ENCODE measurements at places on chromosomes 2 and 18. TPM values are rescaled to one million over a fixed set of nuclear protein-coding genes. Genes with fewer than 3 reads are reported as not detected.

GRCh38 chr2:38106405-38107094, 30.6 kb upstream of the CYP1B1 start:
- peaks cover 13% of the 10 kb centered on the region for H3K27me3 ChIP-seq
- DNase-seq = no peak
- no peak overlapping the region for H3K27ac ChIP-seq
- H3K36me3 ChIP-seq = no peaks in the 10 kb centered on the region
- H3K4me3 ChIP-seq = no peak overlapping the region

DNA sequence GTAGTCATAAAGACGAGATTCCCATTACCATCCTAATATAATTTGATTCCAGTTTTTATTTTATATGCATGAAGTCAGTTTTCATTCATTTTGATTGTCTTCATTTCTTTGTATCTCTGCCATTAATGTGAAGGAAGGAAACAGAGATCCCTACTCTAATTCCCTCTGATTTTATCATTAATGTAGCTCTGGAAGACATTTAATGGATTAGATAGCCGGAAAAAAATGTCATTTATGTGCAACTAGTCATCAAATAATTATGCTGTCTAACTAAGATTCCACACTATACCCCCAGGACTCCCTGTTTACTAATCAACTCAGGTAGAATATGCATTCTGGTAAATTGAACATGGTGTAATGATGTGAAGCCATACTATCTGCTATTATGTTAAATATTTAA, 19.9 kb downstream of the RHBDD1 start:
- H3K27ac ChIP-seq = no peak overlapping the region
- H3K36me3 ChIP-seq = no peaks in the 10 kb centered on the region
- no peaks in the 10 kb centered on the region for H3K27me3 ChIP-seq
- no peak overlapping the region for H3K4me3 ChIP-seq

GALNT14 gene
- not detected for total RNA-seq

- no peak overlapping the region for H3K4me3 ChIP-seq
- H3K27me3 ChIP-seq = no peaks in the 10 kb centered on the region
- DNase-seq = no peak
Measured at GRCh38 chr2:16870491-16871076, 204.9 kb upstream of the CYRIA start.

DNA sequence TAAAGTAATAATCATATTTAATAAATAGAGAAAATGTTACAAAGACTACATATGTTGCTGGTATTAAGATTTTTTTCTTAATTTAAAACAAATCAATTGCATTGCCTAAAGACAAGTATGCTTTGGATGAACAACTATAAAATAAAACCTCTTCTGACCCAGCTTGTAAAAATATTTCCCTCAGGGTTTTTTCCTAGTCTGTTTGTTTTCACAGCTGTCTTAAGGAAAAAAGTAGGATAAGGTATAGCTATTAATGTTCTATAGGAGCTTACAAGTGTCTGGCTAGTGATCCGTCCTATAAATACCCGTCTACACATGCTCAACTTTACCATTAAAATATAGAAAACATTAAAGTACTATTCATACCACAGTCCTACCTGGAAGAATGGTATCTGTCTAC, 97.1 kb downstream of the NOL10 start:
- H3K27me3 ChIP-seq = no peaks in the 10 kb centered on the region
- no peaks in the 10 kb centered on the region for H3K4me1 ChIP-seq
- peaks cover 38% of the 10 kb centered on the region for H3K36me3 ChIP-seq
- H3K4me3 ChIP-seq = no peak overlapping the region

NAT8 gene
- total RNA-seq = not detected

DNA sequence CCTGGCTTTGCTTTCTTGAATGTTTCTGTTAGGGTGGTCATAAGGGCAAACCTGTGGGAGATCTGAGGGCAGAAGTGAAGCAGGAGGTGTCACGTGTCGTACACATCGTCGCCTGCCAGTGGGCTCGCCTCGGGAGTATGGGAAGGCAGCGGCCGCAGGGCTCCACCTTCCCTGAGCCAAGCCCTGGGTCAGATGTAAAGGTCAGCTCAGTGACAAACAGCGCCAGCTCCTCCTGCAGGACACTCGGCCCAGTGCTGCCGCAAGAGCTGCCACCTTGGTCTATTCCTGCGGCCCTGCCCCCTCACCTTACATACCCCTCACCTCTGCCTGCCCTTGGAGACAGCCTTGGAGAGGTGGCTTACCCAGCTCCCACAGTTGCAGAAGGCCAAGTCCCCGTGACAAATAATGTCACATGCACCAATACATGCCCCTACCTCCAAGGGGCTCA, 64.2 kb downstream of the PSMG2 start:
- H3K36me3 ChIP-seq = no peaks in the 10 kb centered on the region
- H3K4me1 ChIP-seq = no peaks in the 10 kb centered on the region
- no peak for DNase-seq
- no peaks in the 10 kb centered on the region for H3K27me3 ChIP-seq
- H3K27ac ChIP-seq = no peak overlapping the region

ATP6V1C2 gene
- total RNA-seq = not detected

- H3K27me3 ChIP-seq = no peaks in the 10 kb centered on the region
- H3K36me3 ChIP-seq = peaks cover 57% of the 10 kb centered on the region
- H3K27ac ChIP-seq = no peak overlapping the region
- no peak for DNase-seq
- peaks cover 23% of the 10 kb centered on the region for H3K4me1 ChIP-seq
Measured at GRCh38 chr2:98623657-98624056, 15.3 kb downstream of the UNC50 start.

DNA sequence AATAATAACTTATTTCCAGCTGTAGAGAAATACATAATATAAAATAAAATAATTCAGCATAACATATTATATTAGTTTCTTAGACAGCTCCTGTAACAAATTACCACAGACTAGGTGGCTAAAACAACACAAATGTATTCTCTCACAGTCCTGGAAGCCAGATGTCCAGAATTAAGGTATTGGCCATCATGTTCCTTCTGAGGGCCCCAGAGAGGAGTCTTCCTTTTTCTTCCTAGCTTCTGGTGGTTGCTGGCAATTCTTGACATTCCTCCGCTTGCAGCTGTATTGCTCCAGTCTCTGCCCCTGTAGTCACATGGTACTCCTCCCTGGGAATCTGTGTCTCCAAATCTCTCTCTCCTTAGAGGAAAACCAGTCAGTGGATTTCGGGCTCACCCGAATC, 146.8 kb downstream of the RBM43 start:
- H3K27ac ChIP-seq = no peak overlapping the region
- no peaks in the 10 kb centered on the region for H3K36me3 ChIP-seq
- H3K4me1 ChIP-seq = no peaks in the 10 kb centered on the region
- no peak overlapping the region for H3K4me3 ChIP-seq
- DNase-seq = no peak
- H3K27me3 ChIP-seq = no peaks in the 10 kb centered on the region

GRCh38 chr2:188146888-188147287, 144.8 kb upstream of the GULP1 start:
- H3K36me3 ChIP-seq = no peaks in the 10 kb centered on the region
- no peak overlapping the region for H3K27ac ChIP-seq
- no peak overlapping the region for H3K4me3 ChIP-seq
- DNase-seq = no peak

LCT gene
- total RNA-seq = 0.18 TPM

DNA sequence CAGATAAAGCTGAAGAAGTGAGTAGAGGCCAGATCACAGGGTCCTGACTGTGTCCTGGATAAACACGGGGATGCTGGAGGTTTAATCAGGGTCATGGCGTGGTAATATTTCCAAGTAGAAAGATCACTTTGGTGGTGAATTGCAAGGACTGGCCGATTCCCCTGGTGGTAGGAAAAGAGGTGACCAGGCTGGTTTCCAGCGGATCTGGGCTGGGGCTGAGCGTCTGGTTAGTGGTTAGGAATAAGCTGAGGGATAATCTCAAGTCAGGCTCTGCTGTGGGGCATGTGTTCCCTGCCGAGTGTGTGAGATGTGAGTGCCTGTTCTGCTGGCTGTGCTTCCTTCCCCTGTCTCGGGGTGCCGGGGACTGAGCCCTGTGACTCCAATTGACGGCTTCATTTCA, 484.0 kb downstream of the TSN start:
- H3K36me3 ChIP-seq = no peaks in the 10 kb centered on the region
- H3K4me1 ChIP-seq = no peaks in the 10 kb centered on the region
- H3K27me3 ChIP-seq = no peaks in the 10 kb centered on the region
- no peak for DNase-seq
- no peak overlapping the region for H3K4me3 ChIP-seq

DNA sequence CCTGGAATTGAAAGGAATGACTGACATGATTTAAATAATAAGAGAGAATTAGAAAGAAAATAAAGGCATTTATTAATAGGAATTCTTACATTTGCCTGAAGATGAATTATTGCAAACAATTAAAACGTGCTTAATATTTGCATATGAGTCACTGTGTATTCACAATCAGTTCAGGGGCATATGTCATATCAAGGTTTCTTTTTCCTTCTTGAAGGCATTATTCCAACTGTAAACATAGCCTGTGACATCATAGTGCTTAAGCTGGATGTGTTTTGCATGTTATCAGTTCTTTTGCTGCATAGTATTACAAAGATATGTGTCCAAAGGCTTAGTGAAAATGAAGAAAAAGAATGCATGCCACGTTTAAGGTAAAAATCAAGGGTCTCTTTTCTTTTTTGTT, 80.8 kb downstream of the MEIS1 start:
- H3K27me3 ChIP-seq = no peaks in the 10 kb centered on the region
- no peak for DNase-seq
- H3K27ac ChIP-seq = no peak overlapping the region
- no peaks in the 10 kb centered on the region for H3K36me3 ChIP-seq
- H3K4me1 ChIP-seq = no peaks in the 10 kb centered on the region
- no peak overlapping the region for H3K4me3 ChIP-seq

GRCh38 chr2:37211212-37211611, 14.9 kb downstream of the CEBPZOS start:
- H3K4me1 ChIP-seq = peaks cover 9% of the 10 kb centered on the region
- no peak overlapping the region for H3K4me3 ChIP-seq
- DNase-seq = no peak
- no peak overlapping the region for H3K27ac ChIP-seq
- H3K36me3 ChIP-seq = peaks cover 78% of the 10 kb centered on the region

BMPR2 gene
- total RNA-seq = 7.0 TPM

GRCh38 chr2:69975853-69976462, 14.5 kb upstream of the ASPRV1 start:
- DNase-seq = no peak
- H3K36me3 ChIP-seq = no peaks in the 10 kb centered on the region
- H3K4me1 ChIP-seq = peaks cover 14% of the 10 kb centered on the region
- H3K27me3 ChIP-seq = no peaks in the 10 kb centered on the region
- H3K27ac ChIP-seq = no peak overlapping the region
- H3K4me3 ChIP-seq = no peak overlapping the region

- no peak for DNase-seq
- H3K4me1 ChIP-seq = no peaks in the 10 kb centered on the region
- no peaks in the 10 kb centered on the region for H3K27me3 ChIP-seq
- no peak overlapping the region for H3K27ac ChIP-seq
Measured at GRCh38 chr2:116706396-116706795, 1108.1 kb upstream of the DDX18 start.

- no peak overlapping the region for H3K27ac ChIP-seq
- no peaks in the 10 kb centered on the region for H3K4me1 ChIP-seq
- no peaks in the 10 kb centered on the region for H3K36me3 ChIP-seq
- no peak for DNase-seq
- H3K27me3 ChIP-seq = peaks cover 2% of the 10 kb centered on the region
Measured at GRCh38 chr2:11582612-11582861, 48.7 kb downstream of the GREB1 start.

- no peak overlapping the region for H3K4me3 ChIP-seq
- H3K27ac ChIP-seq = no peak overlapping the region
- DNase-seq = no peak
- no peaks in the 10 kb centered on the region for H3K4me1 ChIP-seq
Measured at GRCh38 chr2:215003001-215003400, 135.4 kb downstream of the ABCA12 start.

RESP18 gene
- not detected for total RNA-seq

- peak overlapping the region; percentile 66 for H3K4me3 ChIP-seq
- peak overlapping the region; percentile 93 for H3K27ac ChIP-seq
- H3K36me3 ChIP-seq = peaks cover 59% of the 10 kb centered on the region
- no peaks in the 10 kb centered on the region for H3K27me3 ChIP-seq
- H3K4me1 ChIP-seq = peaks cover 72% of the 10 kb centered on the region
Measured at GRCh38 chr18:49819823-49820671, 6.7 kb upstream of the ACAA2 start.

DNA sequence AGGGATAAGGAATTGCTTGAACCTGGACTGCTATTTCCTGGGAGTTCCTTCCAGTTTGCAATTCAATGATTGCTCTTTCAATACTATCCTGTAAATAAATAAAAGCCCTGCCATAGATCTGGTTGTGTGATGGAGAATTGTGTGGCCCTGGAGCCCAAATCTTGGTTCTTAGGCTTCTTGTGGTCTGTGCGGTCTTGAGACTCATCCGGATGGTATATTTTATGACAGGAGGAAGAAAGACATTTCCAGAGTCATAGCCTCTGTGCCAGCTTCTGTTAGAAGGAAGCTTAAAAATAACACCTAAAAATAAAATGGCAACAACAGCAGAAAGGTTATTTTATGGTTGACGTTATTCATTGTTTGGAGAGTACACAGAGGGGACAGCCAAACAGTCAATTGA, 137.7 kb downstream of the ABCA12 start:
- no peaks in the 10 kb centered on the region for H3K36me3 ChIP-seq
- H3K4me1 ChIP-seq = no peaks in the 10 kb centered on the region
- no peak overlapping the region for H3K4me3 ChIP-seq
- DNase-seq = no peak
- peaks cover 2% of the 10 kb centered on the region for H3K27me3 ChIP-seq

GRCh38 chr2:38740851-38741731, 10.1 kb downstream of the SRSF7 start:
- no peak overlapping the region for H3K27ac ChIP-seq
- no peak for DNase-seq
- peaks cover 31% of the 10 kb centered on the region for H3K4me1 ChIP-seq
- H3K4me3 ChIP-seq = no peak overlapping the region
- peaks cover 81% of the 10 kb centered on the region for H3K36me3 ChIP-seq

GRCh38 chr2:226443112-226443511, 356.5 kb downstream of the IRS1 start:
- H3K4me1 ChIP-seq = no peaks in the 10 kb centered on the region
- no peak overlapping the region for H3K27ac ChIP-seq
- no peak for DNase-seq
- no peak overlapping the region for H3K4me3 ChIP-seq

UGT1A3 gene
- not detected for total RNA-seq

DNA sequence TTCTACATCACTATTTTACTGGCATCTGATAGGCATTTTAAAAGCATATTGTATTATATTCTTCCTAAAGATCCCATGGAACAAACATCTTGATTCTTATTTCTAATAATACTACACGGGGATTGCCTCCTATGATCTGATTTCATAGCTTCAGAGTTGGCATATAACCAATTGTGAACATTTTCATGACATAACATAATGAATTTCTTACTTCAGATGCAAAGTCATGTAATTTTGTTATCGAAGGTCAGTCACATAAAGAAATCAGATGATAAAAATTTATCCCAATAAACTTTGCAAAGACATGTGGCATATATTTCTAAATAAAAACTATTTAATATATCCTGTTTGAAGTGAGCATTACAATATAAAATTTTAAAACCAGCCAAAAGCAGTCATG, 93.3 kb downstream of the COL5A2 start:
- no peak overlapping the region for H3K27ac ChIP-seq
- peaks cover 5% of the 10 kb centered on the region for H3K4me1 ChIP-seq
- no peaks in the 10 kb centered on the region for H3K36me3 ChIP-seq

- H3K4me1 ChIP-seq = peaks cover 17% of the 10 kb centered on the region
- peak; percentile 71 for DNase-seq
- H3K36me3 ChIP-seq = peaks cover under 1% of the 10 kb centered on the region
- H3K4me3 ChIP-seq = peak overlapping the region; percentile 18
- no peak overlapping the region for H3K27ac ChIP-seq
Measured at GRCh38 chr18:903701-904100, 970 bp upstream of the ADCYAP1 start.

ACADL gene
- total RNA-seq = not detected
